Muscle of arm (tissue), 14 donors: ENCODE measurements at places on chromosomes 3 and 15.
A peak's percentile ranks its signal among the peaks of the same experiment; 100 is the strongest.

DNA sequence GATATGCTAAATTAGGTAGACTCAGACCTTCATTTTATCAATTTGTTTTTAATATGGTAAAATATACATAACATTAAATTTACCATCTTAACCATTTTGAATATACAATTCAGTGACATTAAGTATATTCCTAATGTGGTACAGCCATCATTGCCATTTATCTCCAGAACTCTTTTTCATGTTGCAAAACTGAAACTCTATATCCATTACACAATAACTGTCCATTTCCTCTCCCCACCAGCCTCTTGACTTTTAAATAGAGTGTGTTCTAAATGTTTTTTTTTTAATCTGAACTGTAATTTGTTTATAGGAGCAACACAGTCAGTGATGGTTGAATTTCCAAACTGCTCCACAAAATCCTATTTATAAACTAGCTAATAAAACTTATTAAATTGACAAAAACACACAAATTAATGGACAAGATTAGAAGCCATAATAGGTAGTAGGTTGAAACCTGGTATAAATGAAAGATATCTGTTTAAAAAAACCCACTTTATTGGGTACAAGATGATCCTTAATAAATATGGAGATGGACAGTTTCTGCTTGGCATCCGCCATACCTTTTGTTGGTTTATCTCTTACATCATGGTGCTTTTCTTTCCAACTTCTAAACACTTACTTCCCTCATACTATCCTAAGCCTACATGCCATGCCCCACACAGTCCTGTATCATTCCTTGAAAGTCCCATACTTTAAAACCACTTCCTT, 142.4 kb downstream of the ZPLD1 start:
- DNase-seq: no peak

- no peak for DNase-seq
Observed at GRCh38 chr3:171783626-171784025, 26.7 kb downstream of the PLD1 start.

GRCh38 chr3:135970506-135971116, 5.1 kb downstream of the PPP2R3A start:
- DNase-seq: no peak

- peak; percentile 78 for DNase-seq
Observed at GRCh38 chr15:71278989-71279756, 163.9 kb downstream of the THSD4 start.

DNA sequence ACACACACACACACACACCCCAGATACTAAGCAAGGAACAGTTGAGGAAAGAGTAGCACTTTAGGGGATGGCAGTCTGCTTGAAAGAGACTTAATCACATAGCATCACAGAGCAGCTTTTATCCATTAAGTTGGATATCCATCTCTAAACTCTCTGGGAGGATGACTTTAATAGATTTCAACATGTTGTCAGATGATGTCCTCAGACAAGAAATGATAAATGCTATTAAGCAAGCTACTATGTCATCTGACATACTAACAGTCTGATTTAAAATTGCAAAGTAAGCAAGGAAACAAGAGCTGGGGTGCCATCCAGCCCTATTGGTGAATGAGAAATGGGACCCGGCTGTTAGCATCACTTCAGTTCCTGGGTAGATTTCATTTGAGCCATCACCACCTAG, 136.9 kb downstream of the PLCL2 start:
- no peak for DNase-seq

DNA sequence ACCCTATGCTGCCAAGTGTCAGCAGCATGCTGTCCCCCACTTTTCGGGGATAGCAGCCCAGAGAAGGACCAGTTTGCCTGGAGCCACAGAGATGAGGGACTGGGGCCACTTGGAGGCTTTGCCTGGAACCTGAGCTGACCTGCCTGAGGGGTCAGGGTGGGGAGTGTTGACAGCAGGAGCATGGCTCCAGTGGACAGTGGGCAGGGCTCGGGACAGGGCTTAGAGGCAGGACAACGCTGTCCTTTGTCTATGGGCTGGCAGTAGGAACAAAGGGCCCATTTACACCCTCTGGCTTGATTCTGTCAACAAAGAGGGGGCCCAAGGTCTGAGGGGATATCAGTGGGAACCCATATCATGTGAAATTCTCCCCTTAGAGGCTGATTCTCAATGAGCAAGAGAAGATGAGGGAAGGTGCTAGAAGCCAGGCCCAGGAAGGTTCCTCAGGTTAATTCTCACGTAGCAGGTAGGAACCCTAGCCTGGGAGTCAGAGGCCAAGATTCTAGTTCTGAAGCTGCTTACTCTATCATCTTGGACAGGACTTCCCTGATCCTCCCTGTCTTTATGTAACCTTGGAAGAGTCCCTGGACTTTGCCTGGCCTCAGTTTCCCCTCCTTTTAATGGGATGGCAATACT, 29.7 kb upstream of the HHATL start:
- no peak for DNase-seq

DNA sequence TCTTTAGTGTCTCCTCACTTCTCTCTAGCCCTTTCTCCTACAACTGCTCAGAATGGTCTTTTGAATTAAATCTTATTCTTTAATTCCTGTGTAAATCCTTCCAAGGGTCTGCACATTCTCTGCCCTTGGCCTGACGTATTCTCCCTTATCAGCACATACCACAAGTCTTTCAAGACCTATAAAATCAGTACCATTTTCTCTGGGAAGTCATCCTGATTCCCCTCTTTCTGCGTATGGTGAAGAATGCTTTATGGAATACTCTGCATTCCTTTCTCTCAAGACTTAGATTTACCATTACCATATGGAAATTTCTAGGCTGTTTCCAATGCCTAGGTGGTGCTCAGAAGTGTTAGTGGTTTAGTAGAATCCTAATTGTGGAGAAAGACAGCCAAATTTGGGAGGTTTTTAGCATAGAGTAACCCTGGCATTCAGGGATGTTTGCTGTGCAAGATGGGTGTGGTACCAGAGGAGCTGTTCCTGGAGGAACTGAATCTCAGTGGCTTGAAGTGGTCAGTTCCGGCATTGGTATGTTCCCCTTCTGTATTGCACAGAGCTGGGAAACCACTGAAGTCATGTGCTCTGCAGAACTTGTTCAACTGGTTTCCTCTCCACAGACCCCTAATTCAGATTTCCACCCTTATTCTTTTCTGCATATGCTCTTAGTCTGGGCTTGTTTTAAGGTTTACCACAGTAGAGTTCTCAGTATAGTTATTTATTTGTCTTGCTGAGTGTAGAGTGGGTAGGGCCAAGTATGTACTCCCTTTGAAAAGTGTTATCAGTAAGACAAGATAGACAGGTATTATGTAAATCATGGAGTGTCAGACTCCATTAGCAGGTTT, 24.5 kb downstream of the IQGAP1 start:
- DNase-seq: no peak

DNA sequence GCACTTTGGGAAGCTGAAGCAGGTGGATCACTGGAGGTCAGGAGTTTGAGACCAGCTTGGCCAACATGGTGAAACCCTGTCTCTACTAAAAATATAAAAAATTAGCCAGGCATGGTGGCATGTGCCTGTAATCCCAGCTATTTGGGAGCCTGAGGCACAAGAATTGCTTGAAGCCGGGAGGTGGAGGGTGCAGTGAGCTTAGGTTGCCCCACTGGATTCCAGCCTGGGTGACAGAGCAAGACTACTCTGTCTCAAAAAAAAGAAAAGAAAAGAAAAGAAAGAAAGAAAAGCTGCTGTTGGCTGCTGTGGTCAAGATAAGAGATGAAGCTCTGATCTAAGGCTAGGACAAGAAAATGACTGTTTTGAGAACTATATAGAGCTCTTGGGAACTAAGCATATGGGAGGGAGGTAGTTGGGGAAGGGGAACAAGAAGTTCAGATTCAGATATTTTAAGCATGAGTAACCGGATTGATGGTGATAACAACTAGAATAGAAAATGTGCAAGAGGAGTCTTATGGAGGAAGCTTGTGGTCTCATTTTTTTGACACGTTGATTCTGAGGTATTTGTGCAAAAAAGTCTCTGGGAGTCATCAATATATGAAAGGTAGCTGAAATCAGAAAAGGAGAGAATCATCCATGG, 25.7 kb downstream of the DNAH12 start:
- DNase-seq: no peak

DNA sequence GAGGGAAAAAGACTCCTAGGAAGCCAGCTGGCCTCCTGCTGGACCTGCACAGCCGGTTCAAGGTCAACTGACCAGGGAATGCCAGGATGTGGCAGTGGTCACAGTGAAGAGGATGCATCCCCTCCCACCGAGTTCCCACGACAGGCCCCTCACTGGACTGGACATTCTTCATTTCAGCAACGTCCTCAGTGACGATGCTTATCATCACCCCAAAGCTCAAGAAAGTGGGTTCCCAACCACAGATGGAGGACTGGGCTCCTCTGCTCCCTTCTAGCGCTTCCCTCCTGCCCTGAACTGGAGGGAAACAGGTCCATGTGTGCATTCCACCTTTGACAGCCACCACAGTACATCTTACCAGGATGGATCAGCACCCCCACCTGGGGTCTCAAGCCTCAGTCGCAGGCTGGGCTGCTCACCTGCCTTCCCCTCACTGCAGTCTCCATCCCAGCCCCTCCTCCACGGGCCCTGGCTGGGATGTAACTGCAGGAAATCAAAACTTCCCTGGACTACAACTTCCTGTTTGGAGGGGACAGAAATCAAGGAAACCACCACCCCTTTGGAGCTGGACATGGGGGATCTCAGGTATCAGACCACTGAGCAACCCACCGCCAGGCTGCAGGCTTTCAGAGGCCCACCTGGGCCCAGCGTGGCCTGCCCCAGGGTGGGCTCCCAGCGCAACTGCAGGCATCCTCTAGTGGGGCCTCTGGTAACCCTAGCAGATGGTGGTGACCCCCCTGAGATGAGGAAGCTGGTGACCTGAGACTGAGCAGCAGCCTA, 7.3 kb downstream of the CALML4 start:
- DNase-seq: no peak

- no peak for DNase-seq
Observed at GRCh38 chr3:11037241-11037873, 44.8 kb downstream of the SLC6A1 start.

GRCh38 chr15:78807359-78807758, 3.9 kb downstream of the ADAMTS7 start:
- DNase-seq: no peak

GRCh38 chr3:129645286-129645685, 38.8 kb upstream of the PLXND1 start:
- DNase-seq: no peak

DNA sequence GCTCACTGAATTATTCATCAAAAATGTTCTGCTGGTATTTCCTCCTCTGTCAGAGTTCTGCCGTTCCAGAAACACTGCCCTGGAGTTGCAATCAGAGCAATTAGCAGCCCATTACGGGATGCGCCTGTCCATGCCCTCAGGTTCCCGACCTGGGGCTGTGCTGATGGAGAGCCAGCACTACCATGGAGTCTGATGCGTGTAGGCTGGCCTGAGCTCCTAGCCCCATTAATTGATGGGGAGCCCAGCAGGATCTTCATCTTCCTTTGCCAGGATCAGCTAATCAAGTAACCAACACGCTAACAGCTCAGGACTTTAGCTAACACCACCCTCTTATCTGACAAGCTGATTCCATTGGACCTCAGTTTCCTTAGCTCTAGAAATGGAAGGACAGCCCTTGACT, 164.2 kb downstream of the ABHD5 start:
- DNase-seq: no peak

DNA sequence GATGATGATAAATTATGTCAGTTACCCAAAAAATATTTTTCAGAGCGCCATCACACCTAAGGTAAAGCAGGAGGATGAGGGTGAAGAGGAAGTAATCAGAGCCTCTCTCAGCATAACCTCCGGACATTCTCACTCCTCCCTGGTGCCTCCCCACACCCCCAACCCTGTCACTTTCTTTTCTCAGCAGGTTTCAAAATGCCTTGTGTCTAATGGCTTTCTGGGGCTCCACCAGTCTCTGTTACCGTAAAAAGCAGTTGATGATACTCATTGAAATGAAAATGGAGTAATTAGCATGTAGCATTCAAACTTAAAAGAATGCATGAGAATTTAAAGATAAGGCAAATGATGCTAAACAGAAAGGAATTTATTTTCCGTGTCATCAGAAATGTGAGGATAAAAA, 180.0 kb downstream of the ERC2 start:
- DNase-seq: no peak

- no peak for DNase-seq
Observed at GRCh38 chr3:196872316-196872715, 4.6 kb downstream of the SENP5 start.

- DNase-seq: no peak
Observed at GRCh38 chr15:78353093-78353492, 12.9 kb downstream of the CRABP1 start.

DNA sequence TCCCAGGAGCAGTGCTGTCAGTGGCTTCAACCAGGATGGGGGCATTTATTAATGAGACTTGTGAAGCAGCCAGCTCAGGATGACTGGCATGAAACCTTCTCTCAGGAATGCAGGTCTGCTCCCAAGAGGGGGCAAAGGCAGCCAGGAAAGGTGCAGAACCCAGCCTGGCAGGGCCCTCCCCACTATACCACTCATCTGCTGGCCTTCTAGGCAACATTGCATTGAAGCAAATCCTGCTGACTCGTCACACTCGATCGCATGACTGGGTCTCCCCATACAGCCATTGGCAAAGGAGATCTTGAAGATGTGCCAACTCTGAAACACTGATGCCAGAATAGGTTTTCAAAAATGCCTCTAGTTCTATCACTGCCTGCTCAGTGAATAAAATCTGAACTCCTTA, 65.7 kb upstream of the CMTM7 start:
- DNase-seq: no peak

DNA sequence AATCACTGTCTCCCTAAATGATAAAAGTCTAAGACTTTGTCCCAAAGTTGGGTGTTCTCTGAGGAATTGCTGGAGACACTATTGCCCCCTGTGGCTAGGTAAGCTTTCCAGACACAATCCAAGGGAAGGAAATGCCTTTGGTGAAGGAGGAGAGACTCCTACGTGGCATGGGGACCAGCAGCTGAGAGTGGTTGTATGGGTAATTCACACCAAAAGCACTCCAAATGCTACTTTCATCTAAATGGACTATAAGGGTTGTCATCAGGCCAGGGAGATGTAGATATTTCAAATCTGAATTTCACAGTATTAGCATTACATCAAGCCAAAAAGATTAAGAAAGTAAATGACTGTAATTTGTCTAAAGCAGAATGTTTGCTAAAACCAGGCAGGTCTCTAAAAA, 400.8 kb upstream of the THBS1 start:
- DNase-seq: peak; percentile 58

DNA sequence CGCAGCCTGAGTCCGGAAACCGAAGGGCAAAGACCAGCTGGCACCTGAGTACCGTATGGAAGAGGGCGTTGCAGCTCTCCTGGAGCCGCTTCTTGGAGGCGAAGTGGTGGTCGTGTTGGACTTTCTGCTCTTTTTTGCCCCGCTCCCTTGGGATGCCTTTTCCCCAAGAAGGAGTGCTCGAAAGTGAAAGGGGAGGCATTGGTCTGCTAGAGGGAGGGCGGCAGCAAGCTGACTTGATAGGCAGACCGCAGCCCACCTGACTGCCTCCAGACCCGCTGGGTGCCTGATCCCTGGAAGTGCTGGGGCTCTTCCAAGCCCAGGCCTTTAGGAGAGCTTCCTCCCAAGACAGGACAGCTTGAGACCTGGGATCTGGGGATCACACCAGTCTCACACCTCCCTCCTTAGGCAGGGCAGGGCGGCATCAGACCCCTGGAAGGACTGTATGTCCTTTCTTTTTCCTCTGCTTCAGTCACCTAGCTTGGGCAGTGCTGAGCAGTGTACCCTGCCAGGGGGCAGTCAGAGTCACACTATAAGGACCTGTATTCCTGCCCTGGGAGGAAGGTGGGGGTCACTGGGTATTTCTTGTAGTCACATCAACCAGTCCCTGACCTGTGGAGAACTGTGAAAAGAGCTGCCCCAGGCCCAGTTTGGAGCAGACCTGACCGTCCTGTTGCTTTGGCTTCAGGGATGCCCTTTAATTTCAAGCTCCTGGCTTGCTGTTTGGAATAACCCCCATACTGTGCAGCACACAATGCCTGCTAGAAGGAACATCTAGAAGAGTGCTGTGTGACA, 2.1 kb downstream of the ACVR2B start:
- DNase-seq: peak; percentile 33
